T-helper 17 cell (primary cell): ENCODE measurements at places on chromosomes 5 and 9.

GRCh38 chr9:129289131-129289731 is 111.2 kb upstream of the IER5L start:
- DNase-seq: no peak

DNA sequence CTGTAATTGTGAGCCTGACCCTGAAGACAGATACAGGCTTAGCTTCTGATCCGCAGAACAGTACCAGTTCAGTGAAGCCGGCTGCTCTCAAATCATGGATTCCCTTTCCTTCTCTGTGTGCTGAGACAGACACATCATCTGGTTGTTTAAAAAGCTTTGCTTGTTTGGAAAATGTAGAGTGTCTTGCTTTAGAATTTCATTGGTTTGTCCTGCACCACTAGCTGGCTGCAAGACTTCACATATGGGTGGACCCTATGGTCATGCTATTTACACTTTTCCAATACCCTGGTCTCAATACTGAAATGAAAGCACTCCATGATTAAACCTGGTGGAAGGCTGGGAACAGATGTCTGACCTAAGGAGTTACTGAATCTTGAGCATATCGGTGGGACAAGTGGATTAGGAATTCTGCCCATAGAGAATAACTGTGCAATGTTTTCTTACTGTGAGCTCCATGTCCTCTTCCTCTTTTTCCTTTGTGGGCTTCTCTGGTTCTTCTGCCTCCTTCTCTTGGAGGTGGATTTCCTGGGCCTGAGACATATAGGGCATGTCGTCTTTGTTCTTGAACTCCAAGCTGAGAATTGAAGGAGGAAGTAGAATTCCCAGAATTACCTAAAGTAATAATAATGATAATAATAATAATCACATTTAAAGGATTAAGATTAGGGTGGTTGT is 201.1 kb upstream of the KLF9 start:
- no peak for DNase-seq

GRCh38 chr9:121985792-121986494 is 107.2 kb downstream of the TTLL11 start:
- no peak for DNase-seq

- DNase-seq: no peak
Measured at GRCh38 chr9:120923620-120924328, 2.8 kb downstream of the TRAF1 start.

GRCh38 chr9:98995971-98996504 is 52.3 kb downstream of the COL15A1 start:
- no peak for DNase-seq

GRCh38 chr5:34410411-34411139 is 245.6 kb upstream of the RAI14 start:
- no peak for DNase-seq

DNA sequence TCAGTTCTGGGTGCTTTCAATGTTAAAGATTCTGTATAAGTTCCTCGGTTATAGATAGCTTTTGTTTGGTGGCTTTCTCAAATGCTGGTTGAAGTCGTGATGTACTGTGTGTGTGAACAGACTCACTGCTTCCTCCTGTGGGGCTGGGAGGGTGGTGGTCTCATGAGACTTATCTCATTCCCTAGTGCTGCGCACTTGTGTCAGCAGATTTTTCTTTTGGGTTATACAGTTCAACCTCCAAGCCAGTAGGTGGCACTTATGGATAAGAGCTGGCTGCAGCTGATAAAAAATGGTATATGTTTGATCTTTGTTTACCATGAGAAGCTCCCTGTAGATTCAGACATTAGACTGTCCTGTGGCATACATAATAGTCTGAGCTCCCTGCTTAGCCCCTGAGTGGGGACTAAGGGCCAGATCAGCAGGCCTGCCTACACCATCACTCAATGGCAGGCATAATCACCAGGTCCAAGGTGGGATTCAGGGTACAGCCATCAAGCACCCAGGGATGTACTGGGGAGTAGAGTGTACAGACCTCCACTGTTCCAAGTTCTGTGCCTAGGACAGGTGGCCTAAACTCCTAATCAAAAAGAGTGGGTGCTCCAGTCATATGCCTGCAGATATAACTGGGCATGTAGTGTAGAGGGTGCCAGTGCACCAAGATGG is 174.2 kb downstream of the OXCT1 start:
- no peak for DNase-seq

DNA sequence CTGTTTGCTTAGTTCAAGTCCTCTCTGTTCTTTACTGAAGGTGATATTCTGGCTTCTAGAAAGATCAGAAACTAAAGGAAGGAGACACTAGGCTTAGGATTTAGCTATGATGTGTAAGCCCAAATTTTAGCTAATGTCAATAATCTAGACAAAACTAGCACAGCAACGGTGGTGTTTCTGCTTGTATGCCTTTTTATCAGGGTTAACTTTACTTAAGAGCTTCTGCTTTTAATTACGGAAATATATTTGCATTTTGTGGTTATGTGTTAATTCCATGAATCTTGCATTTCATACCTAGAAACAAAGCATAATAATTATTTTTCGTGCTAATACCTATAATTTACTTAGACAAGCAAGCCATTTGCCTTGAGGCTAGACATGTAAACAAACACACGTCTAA is 96.1 kb downstream of the PAX5 start:
- no peak for DNase-seq

DNA sequence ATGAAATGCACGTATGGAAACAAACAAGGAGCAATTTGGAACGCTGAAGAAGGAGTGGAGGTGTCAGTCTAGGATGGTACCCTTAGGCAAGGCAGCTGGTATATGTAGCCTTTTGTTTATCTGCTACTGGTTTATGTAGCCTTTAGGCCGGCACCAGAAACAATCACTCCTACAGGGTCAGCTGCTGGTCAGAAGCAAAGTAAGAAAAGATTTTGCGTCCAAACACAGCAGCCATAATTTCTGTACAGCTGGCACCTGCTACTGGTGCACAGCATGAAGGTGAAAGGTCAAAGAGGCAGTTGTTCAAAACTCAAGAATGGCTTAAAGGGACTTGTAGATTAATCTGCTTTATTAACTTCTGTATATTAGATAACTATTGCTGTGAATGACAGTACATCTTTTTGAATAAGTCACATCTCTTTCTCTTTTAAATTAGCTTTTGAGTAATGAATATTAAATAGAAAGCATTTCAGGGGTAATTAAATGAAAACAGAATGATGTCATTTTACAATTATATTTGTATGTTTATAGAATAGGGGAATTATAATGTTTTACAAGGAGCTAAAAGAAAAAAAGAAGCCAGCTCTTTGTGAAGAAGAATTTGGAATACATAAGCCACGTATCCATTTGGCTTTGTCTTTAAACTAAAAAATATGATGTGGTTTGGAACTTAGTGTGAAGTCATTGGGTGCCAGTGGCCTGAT is 33.1 kb upstream of the TLX3 start:
- DNase-seq: no peak

DNA sequence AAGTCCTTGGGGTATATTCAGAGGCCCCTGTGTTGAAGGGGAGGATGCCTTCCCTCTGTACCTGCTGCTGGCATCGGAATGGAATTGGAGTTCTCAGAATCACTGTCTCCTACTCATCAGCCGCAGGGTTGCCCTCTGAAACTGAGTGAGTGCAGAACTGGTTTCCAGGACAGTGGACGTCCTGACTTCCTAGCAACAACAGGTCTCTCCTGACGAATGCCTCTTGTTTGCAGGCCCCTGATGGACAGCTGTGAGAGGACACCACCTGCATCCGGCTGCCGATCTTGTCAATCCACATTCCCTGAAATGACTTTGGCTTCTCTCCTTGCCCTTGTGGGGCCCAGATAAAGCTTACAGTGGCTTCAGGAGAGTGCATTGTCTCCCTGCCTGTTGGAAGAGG is 274.5 kb downstream of the NSG2 start:
- no peak for DNase-seq

DNA sequence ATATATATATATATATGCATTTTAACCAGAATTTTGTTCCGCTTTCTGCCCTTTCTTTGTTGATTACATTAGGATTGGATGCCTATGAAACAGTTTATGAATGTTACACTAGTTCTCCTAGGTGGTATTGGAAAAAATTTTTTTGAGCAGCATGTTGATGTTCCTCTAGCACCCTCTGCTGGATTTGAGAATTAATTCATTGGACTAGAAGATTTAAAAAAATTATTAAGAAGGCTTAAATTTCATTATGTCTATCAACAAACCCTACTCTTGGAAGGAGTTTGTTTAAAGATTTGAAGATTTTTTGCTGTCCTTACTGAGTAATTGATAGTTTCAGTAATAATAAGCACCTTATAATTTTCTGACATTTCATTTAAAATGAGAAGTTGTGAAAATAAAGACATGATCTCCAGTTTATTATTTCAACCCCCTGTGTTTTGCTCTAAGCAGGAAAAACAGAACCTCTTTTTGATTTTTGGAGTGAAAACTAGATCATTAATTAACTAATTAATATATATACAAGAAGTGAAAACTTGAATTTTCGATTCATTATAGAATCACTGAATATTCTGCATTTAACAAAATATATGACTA is 89.6 kb downstream of the CCDC171 start:
- no peak for DNase-seq

- no peak for DNase-seq
Measured at GRCh38 chr5:180281706-180282105, 10.2 kb downstream of the MAPK9 start.

DNA sequence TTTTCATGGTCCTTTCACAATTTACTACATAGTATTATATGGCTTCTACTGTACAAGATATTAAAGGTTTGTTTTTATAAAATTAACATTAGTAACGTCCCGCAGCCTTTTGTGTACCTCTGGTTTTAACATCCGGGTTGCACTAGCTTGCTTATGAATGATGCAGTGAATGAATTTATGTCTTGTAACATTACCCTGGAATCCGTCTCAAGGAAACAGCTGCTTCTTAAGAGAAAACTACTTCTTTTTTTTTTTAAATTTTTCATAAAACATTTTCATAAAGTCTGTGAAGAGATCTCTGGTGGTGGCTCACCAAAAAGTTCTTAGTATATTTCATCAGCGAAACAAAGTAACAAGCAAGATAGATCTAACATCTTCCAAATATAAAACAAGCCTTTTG is 23.6 kb downstream of the MARCHF3 start:
- DNase-seq: no peak

DNA sequence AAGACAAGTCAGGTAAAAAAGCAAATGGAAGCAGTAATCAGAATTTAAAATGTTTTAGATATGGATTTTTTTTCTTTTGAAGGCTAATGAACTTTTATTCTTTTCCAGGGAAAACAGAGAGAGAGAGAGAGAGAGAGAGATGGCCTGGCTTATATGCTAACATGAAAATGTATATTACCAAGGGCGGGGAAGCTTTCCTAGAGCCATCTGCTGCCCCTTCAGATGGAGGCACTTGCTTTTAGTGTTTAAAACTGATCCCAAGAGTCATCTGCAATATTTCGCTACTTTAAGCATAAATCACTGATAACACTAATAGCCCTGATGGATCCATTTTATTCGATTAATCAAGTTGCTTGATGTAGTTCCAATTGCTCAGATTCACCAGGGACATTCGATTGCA is 186.1 kb upstream of the ADAMTS16 start:
- no peak for DNase-seq

GRCh38 chr9:93228453-93228852 is 44.5 kb downstream of the WNK2 start:
- DNase-seq: no peak

- no peak for DNase-seq
Measured at GRCh38 chr5:143662020-143662419, 149.9 kb upstream of the HMHB1 start.

GRCh38 chr5:146447734-146448380 is 724 bp downstream of the TCERG1 start:
- no peak for DNase-seq

DNA sequence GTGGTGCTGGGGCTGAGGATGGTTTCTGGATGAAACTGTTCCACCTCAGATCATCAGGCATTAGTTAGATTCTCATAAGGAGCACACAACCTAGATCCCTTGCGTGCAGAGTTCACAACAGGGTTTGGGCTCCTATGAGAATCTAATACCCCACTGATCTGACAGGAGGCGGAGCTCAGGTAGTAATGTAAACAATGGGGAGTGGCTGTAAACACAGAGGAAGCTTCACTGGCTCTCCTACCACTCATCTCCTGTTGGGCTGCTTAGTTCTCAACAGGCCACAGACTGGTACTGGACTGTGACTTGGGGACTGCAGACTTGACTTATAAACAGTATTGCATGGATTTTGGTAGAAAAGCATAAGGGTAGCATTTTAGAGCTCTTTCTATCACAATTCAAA is 870.7 kb upstream of the CDH10 start:
- no peak for DNase-seq
